ENCODE measurements at places on chromosomes 6 and 20.

- no peak for DNase-seq
Measured at GRCh38 chr6:80464901-80465300, 358.4 kb downstream of the BCKDHB start.

GRCh38 chr20:35277531-35278395 lies at the start of gene MMP24OS:
Gene MMP24OS, minus strand, starts transcription at chr20:35278122. Its CDS starts 193 bp downstream, at chr20:35277929.
- peak; percentile 94 for DNase-seq

DNA sequence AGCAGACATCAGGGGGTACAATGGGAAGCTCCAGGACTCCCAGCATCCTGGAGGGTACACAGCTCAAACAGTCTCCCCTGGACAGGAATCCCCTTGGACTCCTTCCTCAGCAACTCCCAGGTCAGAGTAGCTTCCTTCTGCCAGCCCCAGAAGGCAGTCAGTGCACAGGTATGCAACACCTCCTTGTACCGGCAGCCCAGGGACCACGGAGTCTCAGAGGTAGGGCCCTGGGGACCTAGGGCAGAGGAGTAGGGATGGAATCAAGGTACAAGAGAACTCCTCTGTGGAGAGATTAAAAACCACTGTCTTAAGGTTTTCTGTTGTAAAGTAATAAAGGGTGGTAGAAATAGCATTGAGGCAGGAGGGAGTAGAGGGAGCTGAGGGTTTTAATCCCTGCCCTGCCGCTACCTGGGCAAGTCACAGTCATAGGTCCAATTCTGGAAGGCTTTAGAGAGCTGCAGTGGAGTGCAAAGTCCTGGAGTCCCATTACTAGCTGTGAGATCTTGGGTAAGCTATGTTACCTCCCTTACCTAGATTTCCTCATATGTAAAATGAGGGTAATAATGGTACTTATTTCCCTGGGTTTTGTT lies 7.5 kb downstream of the TP53TG5 start:
- DNase-seq, result peak; percentile 28

- no peak for DNase-seq
Measured at GRCh38 chr20:38888059-38888831, 38.0 kb upstream of the FAM83D start.

DNA sequence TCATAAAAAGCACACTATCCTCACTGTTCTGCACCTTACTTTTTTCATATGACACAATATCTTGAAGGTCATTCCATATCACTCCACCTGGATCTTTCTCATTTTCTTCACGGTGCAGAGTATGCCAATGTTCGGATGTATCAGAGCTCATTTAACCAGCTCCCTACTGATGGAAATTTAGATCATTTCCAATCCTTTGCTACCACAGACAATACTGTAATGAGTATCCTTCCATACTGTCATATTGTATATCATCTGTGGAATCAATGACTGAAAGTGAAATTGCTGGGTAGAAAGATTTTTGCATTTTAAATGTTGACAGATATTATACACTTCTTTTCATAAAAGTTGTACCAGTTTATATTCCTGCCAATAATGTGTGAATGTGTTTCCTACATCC lies 2.2 kb upstream of the RAB44 start:
- DNase-seq, result no peak

- no peak for DNase-seq
Measured at GRCh38 chr20:59794555-59794954, 138.9 kb downstream of the SYCP2 start.

- no peak for DNase-seq
Measured at GRCh38 chr6:5468586-5468985, 207.3 kb downstream of the FARS2 start.

GRCh38 chr6:341914-342831 lies 49.4 kb upstream of the IRF4 start:
- no peak for DNase-seq

GRCh38 chr6:110552901-110553641 lies 76.7 kb upstream of the SLC22A16 start:
- DNase-seq, result no peak
